OCI-LY7 (cell line): ENCODE measurements at places on chromosomes 4 and X. TPM values are rescaled to one million over a fixed set of nuclear protein-coding genes. Genes with fewer than 3 reads are reported as not detected.

OFD1 gene
- 64.7 and 69.8 TPM in 2 replicates for total RNA-seq

GAGE12E gene
- total RNA-seq: not detected in 2 replicates

MAGEC2 gene
- total RNA-seq: not detected in 2 replicates

- DNase-seq: no peak
Observed at GRCh38 chr4:8319731-8320385, 50.3 kb downstream of the HTRA3 start.

- DNase-seq: no peak
Observed at GRCh38 chr4:140108243-140108642, 45.7 kb downstream of the MAML3 start.

GRCh38 chrX:11609109-11609508, 56.6 kb downstream of the ARHGAP6 start:
- no peak for DNase-seq

RNF175 gene
- total RNA-seq: 0.25 and 0.33 TPM in 2 replicates

- no peak for DNase-seq
Observed at GRCh38 chr4:131644619-131645018, 1504.5 kb upstream of the PCDH10 start.

STAP1 gene
- total RNA-seq: 111 and 120 TPM in 2 replicates

DNA sequence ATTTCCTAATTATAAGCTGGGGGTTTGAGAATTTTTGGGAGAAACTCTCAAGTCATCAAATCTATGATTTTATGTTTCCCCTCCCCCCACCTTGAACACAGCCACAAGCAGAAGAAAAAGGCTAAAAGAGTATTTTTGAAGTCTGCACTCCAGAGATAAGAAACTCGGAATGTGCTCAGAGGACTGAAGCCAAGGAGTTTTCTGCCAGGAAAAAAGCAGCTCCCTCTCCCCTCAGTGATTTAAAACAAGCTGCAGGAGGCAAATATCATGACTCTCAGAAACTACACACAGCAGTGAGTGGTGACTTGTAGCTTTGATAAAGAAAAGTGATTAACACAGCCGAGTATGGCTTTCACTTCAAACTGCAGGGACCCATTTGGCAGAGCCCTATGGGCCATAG, 800.2 kb upstream of the FTHL17 start:
- no peak for DNase-seq

- no peak for DNase-seq
Observed at GRCh38 chrX:30483996-30484395, 93.6 kb downstream of the TASL start.

SMIM14 gene
- total RNA-seq: 1.1 and 1.8 TPM in 2 replicates

GRCh38 chr4:24334906-24335305, 249.4 kb downstream of the DHX15 start:
- DNase-seq: no peak

DNA sequence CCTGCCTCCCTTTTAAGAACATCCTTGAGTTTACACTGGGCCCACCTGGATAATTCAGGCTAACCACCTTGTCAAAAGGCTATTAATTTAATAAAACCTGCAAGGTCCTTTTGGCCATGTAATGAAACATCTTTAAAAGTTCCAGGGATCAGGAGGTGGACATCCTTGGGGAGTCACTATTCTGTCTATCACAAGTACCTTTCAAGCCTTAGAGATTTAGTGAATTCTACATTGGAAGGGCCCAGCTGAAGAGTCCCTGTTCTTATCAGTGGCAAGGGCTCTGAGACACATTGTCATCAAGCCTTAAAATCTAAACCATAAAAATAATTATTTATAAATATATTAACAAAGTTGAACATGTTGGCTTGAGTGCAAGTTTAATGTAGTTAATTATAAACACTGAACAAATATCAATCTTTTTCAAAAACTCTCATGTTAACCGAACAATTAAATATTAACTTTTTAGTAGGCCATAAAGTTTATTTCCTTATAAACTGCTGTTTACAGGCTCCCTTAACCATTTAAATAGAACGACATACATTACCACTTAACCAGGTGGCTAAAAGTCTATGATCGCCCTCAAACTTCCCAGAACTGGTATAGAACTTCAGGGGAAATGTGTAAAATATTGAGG, 104.4 kb upstream of the CBR4 start:
- DNase-seq: no peak

SLC4A4 gene
- total RNA-seq: not detected in 2 replicates

AR gene
- not detected in 2 replicates for total RNA-seq

DNA sequence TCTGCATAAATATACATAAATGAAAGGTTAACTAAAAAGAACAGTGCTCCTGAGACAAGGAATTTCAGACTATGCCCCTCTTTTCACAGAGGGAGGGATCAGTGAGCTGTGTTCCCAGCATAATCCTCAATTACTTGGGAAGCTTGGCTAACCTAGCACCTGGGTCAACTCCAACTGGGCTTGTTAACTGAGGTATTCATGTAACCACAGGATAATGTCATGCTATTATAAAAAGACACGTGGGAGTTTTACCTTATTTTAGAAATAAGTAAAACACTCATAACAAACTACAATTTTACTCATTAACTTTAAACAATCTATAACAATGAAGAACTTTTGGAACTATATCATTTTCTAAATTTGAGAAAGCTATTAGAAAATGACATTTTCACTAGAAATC, 48.6 kb downstream of the RPGR start:
- DNase-seq: no peak

DNA sequence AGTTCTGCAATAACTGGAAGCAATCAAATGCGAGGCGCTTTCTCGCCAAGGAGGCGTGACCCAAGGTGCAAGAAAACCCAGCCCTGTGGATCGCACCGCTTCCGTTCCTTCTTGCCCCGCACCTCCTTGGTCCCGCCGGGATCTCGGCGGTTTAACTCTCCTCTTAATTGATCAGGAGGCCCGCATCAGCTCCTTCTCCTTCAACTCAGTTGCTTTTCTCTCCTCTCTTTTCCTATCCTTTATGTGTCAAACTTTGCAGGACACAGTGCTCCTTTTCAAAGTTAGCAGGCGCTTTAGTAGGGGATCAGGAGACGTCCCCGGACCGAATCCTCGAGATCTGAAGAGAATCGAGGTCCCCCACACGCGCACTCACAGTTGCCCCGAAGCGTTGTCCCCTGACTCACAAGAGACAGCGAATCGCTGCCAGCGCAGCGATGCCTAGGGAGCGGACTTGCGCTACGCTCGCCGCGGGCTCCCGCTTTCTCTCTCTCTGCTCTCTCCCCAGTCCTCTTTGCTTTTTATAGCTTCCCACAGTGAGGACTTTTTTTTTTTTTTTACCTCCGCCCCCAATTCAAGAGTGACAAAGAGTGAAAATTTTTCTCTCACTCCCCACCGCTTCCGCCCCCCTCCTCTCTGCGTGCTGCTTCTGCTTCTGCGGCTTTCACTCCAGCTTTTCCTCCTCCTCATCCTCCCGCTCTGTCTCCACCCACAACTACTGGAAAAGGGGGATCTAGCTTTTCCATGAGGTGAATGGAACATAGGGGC, at the start of gene DKK2:
Gene DKK2 (minus strand): TSS at position 495 of the 765 bp plus-strand sequence. CDS start 722 bp downstream, outside the sequence.
- DNase-seq: no peak

USP9X gene
- 58.5 and 67.9 TPM in 2 replicates for total RNA-seq

DNA sequence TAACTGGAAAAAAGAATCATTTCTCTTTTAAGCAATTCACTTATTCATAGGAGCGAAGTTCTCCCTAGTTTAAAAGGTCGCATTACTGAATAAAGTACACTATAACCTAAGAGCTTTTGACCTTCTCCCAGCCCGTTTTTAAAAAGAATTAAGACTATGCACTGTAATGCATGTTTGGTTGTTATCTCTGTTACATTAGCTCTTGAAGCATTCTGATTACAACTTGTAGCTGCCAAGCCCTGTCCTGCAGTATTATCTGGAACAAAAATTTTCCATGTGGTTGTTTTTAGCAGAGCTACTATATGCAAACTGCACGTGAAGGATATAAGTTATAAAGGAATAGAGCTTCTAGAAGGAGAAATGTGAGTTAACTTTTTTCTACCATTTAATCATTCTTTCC, 8.1 kb downstream of the GAB1 start:
- no peak for DNase-seq

- DNase-seq: no peak
Observed at GRCh38 chr4:4457803-4458553, 71.1 kb downstream of the NSG1 start.

DNA sequence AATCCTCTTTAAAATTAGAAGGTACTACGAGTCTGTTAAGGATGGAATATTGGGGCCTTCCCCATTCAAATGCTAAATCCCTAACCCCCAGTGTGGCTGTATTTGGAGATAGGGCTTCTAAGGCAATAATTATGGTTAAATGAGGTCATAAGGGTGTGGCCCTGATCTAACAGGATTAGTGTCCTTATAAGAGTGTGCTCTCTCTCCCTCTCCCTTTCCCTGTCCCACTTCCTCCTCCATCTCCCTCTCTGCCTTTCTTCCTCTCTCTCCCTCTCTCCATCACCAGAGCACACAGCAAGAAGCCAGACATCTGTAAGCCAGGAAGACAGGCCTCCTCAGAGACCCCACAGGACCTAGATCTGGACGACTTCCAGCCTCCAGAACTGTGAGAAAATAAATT, 116.9 kb downstream of the COL25A1 start:
- DNase-seq: no peak

DNA sequence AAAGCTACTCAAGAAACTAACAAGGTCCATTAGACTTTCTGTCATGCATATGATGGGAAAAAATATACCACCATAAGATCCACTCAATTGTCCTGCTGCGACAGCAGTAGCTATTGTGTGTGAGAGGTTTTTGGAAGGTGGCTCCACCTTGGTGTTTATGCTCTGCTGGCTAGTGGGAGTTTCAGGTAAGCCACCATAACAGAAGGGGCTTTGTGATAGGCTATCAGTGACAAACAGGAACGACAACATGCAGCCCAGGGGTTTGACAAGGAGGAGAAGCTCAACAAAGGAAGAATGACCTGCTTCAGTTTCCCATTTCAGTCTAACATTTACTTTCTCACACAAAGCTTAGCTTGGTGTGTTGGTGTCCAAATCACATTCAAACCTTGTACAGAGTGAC, 182.6 kb downstream of the ATOH1 start:
- no peak for DNase-seq
